ENCODE measurements at places on chromosomes 16 and 17. TPM values are rescaled to one million over a fixed set of nuclear protein-coding genes. Genes with fewer than 3 reads are reported as not detected.

GRCh38 chr16:1747934-1748333 is 23.4 kb downstream of the NME3 start:
- no peak for DNase-seq

GRCh38 chr17:17508646-17509591 is 12.7 kb upstream of the RASD1 start:
- peak; percentile 68 for DNase-seq

DNA sequence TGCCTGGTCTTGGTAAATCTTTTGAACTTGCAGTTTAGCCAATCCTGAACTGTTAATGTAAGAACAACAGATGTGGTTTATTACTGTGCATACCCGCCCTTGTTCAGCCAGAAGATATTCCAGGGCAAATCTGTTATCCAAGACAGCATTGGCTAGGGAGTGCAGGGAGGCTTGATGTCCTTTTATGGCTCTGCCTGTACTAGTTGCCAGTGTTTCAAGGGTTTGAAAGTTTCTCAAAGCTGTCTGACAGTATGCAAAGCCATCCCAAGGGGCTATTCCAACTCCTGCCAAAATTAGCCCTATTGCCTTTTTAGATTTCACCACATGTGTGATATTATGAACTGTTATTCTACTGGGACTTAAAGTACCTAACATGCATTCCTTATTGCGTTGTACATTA is 30.1 kb downstream of the LCMT1 start:
- DNase-seq: no peak

DNA sequence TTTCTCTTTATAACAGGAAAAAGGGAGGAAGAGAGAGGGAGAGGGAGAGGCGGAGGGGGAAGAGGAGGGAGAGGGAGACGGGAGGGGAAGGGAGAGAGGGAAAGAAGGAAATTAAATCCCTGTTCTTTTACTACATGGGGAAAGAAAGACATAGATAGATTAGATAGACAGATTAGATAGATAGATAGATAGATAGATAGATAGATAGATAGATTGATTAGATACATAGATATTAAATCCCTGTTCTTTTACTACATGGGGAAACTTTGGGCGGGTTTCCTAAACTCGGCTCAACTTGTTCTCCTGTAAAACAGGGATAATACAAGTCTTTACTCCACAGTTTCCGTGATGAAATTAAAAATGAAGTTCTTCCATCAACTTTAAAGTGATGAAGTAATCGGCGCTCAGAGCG is 661 bp downstream of the RFWD3 start:
- DNase-seq: no peak

- DNase-seq: no peak
Measured at GRCh38 chr16:62088731-62089410, 52.6 kb upstream of the CDH8 start.

MT1E gene
- 23.2 TPM for total RNA-seq

C16orf54 gene
- not detected for total RNA-seq

KRT27 gene
- total RNA-seq: not detected

DNA sequence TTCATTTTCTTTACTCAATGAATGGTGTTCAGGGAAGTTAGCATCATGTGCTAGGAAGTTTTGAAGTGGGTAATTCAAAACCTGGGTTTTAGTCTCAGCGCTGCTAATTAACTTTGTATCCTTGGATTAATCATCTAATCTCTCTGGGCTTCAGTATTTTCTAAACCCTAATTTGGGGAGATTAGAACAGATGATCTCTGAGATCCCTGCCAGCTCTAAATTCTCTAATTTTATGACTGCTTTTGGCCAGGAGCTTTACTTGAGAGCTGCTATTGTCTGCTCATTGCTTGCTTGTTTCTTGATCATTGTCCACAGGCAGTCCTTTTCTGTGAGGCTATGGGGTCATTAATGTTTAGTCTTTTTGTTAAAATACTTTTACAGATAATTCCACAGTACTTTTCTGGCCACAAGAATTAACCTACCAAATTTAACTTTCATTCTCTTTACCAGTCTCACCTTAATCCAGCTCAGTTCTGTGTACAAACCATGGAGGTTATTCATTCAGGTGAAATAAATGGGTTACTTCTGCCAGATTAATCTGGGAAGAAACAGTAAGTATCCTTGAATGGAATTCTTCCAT is 28.4 kb upstream of the VWA3A start:
- DNase-seq: no peak

CSH2 gene
- total RNA-seq: not detected

ZNF385C gene
- total RNA-seq: 0.07 TPM

DNA sequence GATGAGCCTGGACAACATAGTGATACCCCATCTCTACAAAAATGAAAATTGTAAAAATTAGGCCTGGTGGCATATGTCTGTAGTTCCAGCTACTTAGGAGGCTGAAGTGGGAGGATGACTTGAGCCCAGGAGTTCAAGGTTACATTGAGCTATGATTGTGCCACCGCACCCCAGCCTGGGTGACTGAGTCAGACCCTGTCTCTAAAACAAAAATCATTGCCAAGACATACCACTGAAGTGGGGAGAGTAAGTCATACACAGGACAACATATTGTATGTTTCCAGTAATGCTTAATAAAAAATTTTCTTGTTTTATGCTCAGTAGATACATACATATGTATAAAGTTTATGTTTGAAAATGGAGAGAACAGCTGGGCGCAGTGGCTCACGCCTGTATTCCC is 39.2 kb downstream of the NDE1 start:
- no peak for DNase-seq

PPY gene
- not detected for total RNA-seq

DNA sequence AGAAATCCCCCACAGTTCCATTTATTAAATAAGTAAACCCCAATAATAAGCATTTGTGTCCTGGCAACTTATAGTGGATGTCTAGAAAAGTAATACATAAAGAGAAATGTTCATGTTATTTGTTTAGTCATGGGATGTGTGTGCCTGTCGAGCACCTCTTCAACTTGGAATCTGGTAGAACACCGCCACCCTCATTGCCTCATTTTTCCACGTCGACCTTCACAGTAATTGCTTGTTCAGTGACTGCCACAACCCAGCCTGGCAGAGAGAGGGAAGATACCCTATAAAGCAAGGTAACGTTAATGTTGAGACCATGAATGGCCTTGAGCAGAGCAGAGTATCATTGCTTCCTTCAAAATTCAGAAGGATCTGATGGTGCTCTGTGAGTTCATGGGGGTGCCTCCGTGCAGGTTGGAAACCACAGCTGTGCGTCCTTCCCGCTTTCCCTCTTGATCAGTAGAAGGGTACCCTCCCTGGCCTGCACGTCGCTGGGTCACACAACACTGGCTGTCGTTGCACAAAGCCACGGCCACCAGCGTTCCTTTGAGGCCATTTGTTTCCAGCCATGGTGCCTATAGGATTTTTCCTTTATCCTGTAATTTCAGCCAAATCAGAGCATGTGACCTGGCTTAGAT is 3.7 kb upstream of the DNASE1 start:
- peak; percentile 67 for DNase-seq

DNA sequence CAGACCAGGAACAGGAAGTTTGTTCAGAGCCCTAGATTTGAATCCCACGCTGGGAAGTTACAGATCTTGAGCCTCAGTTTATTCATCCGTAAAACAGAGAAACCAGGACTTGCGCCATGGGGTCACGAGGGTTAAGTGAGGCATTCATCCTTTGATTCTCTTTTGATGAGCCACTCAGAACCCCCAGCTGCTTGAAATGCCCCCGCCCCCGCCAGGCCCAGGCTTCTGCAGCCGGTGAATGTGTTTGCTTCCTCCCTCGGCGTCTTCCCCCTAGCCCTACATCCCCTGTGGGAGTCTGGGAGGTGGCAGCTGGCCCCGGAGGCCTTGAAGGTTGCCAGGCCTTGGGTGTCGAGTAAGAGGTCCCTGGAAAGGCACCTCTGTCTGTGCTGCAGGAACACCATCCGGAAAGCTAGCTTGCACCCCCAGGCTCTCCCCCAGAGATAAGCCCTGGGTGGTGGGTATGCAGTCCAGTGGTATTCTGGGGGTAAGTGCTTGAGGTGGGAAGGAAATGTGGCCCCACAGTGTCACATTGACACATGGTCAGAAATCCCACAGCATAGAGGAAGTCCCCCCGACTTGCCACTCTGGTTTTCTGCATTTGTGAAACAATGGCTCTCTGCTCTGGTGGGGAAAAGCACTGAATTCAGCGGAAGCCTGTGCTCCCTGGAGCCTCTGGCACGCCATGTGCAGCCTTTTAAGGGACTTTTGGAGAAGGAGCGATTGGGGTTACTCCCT is 14.9 kb downstream of the IRF8 start:
- no peak for DNase-seq

DNA sequence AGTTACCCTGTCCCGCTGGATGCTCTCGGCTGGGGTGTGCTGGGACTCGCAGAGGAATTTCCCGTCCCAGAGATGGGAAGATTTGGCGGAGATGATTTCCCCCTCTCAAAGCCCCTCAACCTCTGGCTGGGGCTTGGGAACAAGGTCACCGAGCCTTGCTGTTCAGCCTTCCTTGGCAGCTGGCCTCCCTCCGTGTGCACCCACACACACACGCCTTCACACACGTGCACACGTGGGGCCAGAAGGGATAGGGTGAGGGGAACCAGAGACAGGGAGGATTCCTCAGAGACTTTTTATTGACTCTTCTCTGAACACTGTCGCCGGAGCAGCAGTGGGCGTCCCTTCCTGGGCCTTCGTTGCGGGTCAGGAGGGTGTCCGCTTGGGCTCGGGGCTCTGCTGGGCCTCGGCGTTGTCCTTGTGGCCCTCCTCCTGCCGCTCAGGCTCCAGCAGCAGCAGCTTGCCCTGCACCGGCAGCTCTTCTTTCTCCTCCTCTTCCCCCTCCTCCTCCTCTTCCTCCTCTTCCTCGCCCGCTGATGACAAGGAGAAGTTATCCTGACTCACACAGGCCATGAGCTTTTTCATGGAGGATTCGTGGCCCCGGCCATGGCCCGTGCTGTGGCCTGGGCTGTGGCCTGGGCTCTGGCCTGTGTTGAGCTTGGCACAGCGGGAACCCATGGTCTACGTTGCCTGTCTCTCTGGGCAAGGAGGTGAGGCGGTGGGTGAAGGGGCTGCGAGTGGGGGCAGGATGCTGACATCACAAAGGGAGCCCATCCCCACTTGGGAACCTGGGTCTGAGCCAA is at the start of gene PRM3:
TSS of gene PRM3 (minus strand) at position 709 of the 800 bp plus-strand sequence. CDS start at position 675, 34 bp downstream.
- DNase-seq: no peak

WNK4 gene
- 0.32 TPM for total RNA-seq

DNA sequence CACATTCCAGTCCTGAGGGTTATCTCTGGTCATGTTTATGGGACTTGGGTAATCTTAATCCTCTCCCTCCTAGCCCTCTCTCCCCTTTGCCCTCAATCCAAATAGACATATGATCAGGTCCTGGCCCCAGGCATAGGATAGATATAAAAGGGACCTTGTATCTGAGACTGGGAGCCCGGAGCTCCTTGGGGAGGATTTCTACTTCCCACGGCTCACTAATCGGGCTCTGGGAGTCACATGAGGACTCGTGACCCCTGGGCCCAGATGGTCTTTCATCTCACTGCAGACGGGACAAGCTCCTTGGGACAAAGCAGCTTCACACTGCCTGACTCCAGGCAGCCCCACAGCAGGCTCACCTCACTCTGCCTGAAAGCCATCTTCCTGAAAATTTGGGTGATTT is 57.8 kb upstream of the LYRM9 start:
- no peak for DNase-seq

GRCh38 chr16:88881675-88882357 is 15.4 kb upstream of the PABPN1L start:
- DNase-seq: no peak

GRCh38 chr17:18990331-18990730 is 14.2 kb downstream of the FAM83G start:
- no peak for DNase-seq

- DNase-seq: no peak
Measured at GRCh38 chr16:24308200-24308599, 52.1 kb downstream of the CACNG3 start.

GRCh38 chr17:12290207-12290606 is 269.5 kb downstream of the MAP2K4 start:
- no peak for DNase-seq

DNA sequence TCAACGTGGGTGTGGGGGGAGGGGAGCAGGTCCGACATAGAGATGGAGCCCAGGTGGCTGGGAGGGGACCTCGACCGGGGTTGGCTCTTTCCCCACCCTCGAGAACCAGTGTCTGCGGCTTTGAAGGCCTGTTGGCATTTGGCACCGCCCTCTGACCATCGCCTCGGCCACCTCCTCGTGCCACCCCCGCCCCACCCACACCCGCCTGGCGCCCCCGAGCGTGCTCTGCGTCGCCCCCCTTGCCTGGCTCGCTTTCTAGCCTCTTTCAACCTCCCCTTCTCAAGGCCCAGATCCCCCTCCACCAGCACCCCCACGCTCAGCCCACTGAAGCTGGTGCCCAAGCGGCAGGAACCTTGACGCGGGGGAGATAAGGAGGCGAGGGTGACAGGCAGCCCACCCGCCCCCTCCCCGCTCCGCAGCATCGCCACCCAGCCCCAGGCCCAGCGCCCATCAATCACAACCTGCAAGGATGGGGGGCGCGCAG is 619 bp downstream of the CACNB1 start:
- DNase-seq: no peak

- DNase-seq: no peak
Measured at GRCh38 chr17:29962656-29963055, 21.2 kb downstream of the EFCAB5 start.

- peak; percentile 48 for DNase-seq
Measured at GRCh38 chr17:7775051-7775450, 57.5 kb downstream of the DNAH2 start.

DNA sequence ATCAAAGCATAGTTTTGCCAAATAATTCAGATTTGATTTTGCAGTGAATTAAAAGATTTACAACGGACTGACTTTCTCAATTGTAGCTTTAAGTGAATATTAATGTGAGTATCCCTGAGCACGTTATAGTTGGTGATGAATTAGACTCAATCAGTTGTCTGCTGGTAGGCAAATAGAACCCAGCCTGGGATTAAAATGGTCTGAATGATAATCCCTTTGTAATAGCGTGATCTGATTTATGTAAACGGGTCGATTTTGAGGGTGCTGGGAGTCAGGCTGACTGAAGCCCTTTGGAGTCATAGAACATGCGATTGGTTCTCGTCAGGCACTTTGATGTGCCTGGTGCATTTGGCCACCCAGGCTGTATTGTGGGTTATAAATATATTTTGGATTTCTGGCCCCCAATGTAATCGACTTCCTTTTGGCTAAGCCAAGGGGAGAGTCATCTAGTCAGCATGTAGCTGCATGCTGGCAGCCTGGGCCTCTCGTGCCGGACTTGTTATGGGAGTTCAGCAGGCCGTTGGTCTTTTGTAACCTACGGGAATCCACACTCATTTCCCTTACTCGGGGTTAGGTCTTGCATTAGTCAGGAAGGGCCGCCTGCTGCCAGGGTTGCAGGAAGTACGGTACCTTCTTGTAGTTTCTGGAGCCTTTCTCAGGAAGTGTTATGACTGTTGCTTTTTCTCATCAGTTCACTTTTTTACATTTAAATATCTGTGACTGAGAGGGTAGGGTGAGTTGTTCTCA is 5.4 kb downstream of the PGS1 start:
- DNase-seq: no peak

FBXO39 gene
- not detected for total RNA-seq

DNA sequence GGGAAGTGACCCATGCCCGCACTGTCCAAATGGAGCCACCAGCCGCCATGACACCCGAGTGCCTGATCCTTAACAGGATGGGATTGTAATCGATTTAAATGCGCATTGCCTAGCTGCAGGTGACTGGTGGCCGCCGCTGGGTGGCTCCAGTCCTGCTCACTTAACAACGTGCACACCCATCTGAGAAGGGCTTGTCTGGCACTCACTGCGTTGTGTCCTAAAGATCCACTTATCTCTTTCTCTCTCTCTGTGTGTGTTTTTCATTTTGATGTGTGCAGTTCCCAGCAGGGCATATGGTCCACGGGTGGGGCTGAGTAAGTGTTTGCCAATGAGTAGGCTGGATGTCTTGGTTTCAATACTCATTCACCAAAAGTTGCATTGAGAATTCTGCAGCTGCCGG is 80.6 kb downstream of the IRF8 start:
- no peak for DNase-seq

ATP1B2 gene
- 0.77 TPM for total RNA-seq
